GM10248 (cell line): ENCODE measurements at places on chromosomes 11 and 22.

DNA sequence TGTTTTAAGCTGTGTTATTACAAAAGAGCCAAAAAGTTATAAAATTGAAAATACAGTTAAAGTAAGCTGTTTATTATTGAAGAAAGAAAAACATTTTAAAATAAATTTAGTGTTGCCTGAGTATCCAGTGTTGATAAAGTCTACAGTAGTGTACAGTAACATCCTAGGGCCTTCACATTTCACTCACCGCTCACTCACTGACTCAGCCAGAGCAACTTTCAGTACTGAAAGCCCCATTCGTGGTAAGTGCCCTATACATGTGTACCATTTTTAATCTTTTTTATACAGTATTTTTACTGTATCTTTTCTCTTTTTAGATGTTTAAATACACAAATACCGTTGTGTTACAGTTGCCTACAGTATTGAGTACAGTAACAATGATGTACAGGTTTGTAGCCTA, 35.0 kb downstream of the POLD3 start:
- no peak for DNase-seq

DNA sequence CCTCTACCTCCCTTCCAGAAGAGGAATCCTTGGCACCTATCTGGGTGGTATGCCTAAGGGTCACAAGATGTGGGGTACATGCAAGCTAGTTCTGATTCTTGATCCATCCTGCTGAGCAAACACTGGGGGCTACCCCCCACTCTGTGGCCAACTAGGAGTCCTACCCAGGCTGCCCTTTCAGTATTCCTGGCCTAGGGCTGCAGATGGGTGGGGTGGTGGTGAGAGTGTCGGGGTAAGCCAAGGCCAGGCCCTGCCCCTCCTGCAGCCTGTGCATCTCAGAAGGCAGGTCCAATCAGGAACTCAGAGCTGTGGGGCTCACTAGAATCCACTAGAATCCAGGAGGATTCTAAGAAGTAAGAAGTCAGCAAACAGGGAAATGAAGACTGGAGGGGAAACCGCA, 10.9 kb downstream of the SSH3 start:
- no peak for DNase-seq

DNA sequence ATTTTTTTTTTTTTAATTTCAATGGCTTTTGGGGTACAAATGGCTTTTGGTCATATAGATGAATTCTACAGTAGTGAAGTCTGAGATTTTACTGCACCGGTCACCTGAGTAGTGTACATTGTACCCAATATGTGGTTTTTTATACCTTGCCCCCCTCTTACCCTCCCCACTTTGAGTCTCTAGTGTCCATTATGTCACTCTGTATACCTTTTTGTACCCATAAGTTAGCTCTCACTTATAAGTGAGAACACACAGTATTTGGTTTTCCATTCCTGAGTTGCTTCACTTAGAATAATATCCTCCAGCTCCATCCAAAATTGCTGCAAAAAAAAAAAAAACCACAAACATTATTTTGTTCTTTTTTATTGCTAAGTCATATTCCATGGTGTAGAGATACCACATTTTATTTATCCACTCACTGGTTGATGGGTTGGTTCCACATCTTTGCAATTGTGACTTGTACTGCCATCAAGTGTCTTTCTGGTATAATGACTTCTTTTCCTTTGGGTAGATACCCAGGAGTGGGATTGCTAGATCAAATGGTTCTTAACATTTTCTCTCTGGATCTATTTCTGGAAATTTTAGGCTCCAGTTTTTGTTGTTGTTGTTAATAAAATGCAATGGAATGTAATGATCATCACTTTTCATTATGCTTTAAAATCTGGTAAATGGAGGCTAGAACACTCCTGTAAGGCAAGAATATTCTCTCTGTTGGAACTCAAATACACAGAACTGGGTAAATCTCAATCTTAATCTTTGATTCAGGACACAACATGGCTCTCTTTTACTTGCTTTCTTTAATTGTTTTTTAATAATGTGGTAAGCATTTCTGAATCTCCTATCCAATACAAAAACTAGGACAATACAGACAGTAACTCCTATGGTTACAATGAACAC, 10.3 kb downstream of the NEAT1 start:
- no peak for DNase-seq

DNA sequence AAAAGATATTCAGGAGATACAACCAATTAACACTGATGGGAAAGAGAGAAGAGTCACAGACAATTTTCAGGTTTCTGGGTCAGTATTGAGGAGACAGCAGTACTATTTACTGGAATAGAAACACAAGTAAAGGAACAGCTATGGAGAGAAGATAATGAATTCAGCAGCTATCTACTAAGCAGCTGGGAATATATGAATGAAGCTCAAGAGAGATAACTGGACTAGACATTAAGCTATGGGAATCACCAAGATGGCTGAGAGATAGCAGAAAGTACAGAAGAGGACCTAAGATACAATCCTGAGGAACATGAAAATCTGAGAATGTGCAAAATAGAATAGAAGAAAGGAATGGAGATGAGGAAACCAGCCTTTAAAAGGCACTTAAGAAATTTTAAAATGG, 15.9 kb downstream of the ALG9 start:
- no peak for DNase-seq

DNA sequence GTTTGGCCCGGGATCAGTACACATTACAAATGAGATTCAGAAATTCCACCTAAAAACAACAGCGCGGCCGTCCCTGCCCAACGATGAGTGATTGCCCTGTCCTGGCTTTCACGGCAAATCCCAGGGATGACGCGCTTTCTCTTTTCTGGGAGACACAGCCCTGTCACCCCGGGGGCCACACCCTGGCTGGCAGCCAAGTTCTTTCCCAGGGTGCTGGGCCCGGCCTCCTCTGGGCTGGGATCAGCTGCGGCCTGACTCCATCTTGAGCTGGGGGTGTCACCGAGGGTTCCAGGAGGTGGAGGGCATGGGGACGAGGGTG, 82.7 kb downstream of the FBLN1 start:
- DNase-seq, result no peak

DNA sequence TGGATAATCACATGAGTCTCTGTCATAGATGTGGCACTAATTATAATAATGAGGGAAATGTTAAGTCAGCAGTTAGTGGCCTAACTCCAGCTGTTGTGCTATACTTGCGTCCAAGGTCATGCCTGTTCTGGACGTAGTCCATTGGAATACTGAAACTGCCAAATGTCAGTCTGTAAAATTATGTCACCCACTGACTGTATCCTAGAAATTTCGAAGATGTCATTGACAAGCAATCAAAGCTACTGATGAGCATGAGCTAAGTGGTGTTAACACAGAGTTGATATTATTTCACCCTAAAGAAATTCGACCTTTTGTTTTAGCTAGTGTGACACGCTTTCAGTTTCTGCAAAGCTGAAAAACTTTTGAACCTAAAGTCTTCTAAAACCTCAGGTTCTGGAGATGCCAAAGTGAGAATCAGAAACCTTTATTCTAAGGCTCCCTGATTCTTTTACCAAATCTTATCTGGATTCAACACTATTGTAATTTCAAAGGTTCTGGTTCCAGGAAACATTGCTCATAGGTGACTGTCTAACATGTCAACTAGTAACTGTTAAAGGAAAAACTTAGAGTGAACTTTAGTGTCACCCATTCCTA, 14.9 kb upstream of the ME3 start:
- DNase-seq, result no peak

- no peak for DNase-seq
These were observed at the start of gene APOA4 for GRCh38 chr11:116823031-116823843. Gene APOA4, minus strand, starts transcription at chr11:116823304. Its CDS starts 113 bp downstream, at chr11:116823191.

DNA sequence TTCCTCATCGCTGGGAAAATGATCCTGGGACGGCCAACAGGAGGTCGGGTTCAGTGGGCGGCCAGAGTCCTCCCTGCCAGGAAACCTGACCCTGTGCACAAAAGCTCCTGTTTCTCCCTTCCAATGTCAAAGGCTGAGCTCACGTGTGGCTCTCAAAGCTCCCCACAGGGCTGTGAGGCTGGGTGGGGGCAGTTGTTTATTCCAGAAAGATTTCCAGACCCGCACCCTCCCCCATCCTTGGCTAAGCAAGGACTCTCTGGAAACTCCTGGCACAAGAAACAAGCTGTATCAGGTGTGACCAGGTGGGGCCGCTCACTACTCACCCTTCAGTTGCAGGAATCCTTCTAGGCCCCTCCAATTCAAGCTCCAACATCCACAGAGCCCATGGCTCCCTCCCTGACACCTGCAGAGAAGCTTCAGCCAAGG, 131.9 kb downstream of the SHANK2 start:
- no peak for DNase-seq

DNA sequence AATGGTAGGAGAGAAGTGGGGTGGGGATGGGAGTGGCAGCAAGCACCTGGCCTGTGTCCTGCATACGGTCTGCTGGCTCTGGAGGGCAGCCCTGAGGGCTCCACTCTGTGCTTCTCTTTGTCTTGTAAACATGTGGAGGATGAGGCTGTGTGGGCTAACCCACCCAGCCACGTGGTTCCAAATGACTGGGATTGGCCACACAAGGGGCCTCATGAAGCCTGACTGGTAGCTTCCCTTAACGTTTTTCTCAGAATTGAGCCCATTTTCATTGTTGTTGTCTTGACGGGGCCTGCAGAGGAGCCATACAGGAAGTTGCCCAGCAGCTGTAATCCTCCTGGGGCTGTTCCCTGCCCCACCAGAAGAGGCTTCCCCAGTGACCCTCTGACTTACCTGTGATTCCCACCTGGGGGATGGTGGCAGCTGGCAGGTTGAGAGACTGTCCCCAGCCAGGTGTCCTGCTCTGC, 18.0 kb downstream of the DERL3 start:
- DNase-seq, result no peak

DNA sequence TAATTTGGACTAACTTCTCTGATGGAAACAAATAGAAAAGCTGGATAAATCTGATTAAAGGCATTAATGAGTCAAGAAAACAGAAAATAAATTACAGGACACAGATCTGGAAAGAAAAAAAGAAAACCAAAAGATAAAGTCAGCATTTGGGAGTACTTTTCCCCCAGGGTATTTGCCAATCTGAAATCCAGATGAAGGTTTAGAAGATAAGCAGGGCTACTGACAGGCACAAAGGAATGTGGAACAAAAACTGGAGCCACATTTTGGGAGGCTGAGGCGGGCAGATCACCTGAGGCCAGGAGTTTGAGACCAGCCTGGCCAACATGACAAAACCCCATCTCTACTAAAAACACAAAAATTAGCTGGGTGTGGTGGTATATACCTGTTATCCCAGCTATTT, 57.2 kb downstream of the SBF2 start:
- no peak for DNase-seq

DNA sequence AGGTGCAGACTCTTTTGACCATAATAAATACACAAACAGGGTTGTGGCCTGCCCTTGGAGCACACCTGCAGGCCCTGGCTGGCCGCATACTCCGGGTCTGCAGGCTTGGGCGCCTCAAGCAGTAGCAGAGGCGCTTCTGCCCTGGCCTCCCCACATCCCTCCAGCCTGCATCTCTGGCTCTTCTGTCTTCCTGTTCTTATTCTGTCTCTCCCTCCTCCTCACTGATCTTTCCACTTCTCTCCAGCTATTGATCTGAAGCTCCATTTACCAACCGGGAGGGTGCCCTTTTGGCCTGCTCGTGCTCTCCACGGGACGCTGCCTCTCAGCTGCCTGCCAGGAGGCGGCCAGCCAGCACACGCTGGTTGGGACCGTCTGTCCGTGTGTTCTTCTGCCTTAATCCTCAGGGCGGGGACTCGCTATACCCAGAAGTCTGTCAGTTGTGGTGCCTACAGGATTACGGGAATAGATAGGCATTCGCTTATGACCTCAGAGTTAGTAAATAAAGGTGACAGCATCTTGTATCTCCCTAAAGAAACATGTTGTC, 5.2 kb downstream of the UPB1 start:
- DNase-seq, result no peak

DNA sequence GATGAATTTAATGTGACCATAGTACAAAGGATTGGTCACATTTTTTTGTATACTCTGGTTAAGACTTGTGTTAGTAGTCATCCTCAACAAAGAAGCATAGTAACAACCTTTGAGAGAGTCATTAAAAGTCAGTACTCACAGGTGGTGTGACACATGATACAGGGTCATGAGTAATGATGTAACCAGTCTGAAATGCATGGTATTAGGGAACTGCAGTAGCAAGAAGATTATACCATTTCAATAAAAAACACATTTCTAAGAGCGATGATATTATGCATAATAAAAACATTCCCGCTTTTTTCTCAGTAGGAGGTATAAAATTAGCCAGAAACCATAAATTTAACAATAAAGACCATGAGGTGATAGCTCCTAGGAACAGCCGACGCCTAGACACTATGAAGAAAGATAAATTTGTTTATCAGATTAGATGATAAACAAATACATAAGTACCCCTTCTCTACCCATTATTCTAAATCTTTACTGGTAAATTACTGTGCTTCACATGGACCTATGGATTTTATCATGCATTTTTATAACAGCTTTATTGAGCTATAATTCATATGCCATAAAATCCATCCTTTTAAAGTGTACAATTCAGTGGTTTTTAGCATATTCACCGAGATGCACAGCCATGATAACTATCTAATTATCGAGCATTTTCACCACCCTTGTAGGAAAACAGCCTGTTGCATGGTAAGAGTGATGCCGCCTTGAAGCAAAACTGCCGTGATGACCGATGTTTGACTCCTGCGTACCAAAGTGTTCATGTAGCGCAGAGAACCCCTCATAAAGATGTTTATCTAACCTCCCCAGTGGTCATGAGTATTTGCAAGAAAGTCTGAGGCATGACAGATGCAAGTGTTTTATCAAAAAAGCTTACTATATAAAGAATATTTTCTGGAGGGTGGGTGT, 41.8 kb downstream of the TMPRSS5 start:
- DNase-seq, result no peak

GRCh38 chr11:61103851-61104423, 1.6 kb downstream of the CD5 start:
- no peak for DNase-seq

- DNase-seq, result no peak
These were observed 534.3 kb downstream of the NTM start for GRCh38 chr11:131904756-131905155.

DNA sequence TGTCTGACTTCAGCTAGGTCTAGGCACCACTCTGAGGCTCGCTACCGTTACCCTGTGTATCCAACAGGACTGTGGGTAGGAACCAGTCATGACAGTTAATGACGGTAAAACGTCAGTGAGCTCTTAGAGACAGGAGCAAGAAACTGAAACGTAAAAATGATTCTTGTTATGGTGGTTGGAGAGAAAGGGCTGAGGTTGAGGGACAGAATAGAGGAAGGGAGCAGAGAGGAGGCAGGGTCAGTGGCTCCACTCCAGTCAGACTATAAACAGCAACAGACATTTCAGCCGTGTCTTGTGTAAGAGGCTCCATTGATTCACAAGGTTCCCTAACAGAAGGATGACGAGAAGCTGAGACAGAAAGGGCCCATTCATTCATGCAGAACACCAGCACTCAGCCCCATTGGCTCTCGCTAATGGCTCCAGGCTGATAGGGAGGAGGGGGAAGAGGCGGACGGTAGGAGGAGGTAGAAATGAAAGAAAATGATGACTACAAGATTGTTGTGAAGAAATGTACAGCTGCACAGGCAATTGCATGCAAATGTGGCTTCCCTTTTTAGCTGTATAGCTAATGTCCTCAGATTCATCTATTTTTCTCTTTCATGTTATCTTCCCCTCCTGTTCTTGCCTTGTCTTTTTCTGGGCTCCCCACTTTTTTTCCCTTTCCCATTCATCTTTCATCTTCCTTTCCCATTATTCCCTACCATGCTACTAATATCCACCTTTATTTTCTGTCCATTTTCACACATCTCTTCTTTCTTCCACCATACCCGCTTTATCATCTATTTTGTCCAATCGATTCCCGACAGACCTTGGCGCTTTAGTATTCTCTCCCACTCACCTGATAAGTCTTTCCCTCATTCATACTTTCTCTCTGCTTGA, 34.3 kb downstream of the ETS1 start:
- DNase-seq, result peak; percentile 80
